ENCODE measurements at places on chromosomes 5 and 9.

DNA sequence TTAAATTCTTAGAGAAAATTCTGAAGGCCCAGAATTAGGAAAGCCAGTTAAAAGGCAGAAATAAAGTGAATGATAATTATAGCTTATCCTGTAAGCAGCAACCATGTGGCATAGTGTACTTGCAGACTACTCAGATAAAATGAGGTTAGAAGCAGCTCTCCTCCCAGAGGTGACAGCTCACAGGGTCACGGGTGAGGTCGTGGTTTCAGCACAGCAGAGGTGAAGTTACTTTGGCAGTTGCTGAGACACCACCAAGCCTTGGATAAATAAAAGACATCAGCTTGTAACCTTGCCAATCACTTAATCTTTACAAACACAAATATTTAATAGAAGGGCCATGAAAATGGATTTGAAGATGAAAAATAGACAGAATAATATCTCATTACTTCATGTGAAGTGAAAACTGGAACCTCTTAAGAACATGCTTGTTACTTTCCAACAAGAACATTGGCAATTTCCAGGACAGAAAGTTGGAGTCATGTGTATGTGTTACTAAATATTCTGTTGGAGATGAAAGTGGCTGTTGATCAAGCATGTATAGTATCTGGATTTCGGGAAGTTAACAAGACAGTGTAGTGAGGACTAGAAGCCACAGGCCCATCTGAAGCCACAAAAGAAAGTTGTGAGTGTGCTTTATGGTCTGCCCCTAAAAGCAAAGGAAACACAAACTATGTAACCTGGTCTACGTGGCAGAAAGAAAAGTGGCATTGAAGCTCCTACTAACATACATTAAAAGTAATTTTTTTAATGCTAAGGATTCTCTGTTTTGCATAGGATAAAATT, 134.4 kb downstream of the ERCC6L2 start:
- DNase-seq, result peak; percentile 13

GRCh38 chr5:404666-405241, 38.2 kb upstream of the EXOC3 start:
- no peak for DNase-seq

GRCh38 chr9:129726322-129727160, 26.3 kb downstream of the PTGES start:
- peak; percentile 28 for DNase-seq

DNA sequence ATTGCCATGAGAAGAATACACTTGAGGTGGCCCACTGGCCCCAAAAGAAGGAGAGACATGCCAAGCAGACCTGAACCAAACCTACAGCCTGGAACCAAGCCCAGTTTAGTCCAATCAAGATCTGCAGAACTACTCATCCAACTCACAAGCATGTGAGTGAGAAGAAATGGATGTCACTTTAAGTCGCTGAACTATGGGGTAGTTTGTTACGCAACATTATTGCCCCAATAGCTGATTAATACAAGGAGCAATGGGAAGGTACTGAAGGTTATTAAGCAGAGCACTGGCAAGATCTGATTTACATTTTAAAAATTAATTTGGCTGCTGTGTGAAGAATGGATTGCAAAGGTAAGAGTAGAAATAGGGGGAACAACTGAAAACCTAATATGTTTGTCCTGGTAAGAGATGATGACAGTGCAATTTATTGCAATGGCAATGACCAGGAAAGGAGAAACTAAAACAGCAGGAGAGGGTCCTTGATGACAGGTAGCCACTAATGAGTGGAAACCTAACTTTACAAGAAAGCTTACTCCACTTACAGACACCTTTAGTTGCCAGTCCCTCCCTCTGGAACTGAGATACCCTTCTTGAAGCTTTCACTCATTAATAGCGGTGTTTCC, 132.9 kb upstream of the GRIA1 start:
- DNase-seq, result no peak

DNA sequence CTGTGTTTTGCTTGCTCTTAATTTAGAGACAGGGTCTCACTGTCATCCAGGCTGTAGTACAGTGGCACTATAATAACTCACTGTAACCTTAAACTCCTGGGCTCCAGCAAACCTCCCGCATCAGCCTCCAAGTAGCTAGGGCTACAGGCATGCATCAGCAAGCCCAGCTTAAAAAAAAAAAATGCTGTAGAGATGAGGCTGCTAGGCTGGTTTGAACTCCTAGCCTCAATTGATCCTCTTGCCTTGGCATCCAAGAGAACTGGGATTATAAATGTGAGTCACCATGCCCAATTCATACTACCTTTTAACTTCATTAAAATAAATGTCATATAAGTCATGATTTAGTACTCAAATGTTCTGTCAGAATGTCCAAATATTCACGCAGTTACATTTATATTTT, 2195.7 kb upstream of the C9orf72 start:
- DNase-seq, result no peak

- DNase-seq, result no peak
Observed at GRCh38 chr5:175718401-175719108, 60.7 kb downstream of the HRH2 start.

- peak; percentile 1 for DNase-seq
Observed at GRCh38 chr5:40784027-40784653, 14.0 kb downstream of the PRKAA1 start.

DNA sequence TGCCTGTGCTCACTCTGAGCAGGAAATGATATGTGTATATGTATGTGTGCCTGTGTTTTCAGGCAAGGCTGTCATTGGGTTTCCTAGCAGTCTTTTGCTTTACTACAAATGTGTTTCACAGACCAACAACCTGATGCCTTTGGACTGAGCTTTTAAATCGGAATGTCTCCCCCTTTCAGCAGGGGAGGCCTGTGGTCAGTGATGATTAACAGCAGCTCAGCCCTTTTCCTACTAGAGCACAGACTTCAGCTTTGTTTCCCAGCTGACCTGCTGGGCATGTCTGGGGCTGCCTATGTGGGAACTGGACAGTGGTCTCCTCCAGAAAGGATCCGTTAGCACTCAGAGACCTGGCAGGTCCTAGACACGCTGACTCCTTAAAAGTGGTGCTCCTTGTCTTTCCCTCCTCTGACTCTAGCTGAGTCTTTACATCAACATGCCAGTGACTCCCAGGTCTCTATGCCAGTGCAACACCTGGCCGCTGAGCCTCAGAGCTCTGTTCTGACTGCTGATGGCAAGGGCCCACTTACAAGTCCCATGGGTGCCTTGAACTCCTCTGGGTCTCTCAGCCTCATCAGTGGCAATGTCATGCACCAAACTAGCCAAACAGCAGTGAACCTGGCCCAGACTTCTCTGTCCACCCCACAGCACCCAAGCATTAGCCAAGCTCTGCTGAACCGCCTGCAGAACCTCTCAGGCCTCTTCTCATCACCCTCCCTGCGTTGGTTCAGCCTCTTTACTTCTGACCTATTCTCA, 7.7 kb downstream of the MACROH2A1 start:
- DNase-seq, result peak; percentile 72

DNA sequence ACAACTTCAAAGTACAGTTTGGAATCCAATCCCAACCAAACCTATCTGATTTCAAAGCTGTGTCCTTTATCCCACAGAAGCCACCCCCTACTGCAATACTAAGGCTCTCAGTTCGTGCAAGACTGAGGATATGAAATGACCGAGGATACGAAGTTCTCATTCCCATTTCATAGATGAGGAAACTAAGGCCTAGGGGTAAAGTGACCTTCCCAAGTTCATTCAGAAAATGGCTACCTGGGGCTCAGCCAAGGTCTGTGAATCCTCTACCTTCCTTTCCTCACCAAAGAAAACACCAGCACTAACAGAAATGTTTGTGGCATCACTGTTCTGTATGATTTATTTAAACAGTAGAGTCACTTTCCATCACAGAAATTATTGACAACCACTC, 5.4 kb downstream of the KIAA1191 start:
- DNase-seq, result no peak

- no peak for DNase-seq
Observed at GRCh38 chr9:93577078-93577974, 942 bp downstream of the PHF2 start.

DNA sequence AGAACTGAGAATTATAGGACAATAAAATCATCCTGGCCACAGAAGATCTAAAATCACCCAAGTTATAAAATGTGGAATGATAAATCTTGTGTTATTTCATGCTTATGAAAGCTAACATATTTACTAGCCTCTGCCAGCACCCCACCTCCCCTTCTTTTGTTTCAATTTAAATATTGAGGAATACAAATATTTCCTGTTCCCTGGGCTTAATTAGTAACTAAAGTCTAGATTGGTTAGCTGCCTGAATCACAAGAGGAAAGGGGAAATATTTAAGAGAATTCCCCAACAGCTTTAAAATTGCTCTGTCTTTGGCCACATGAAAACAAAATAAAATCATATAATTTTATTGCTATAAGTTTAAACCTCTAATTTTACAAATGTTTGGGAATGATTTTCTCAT, 287.0 kb downstream of the PRELID2 start:
- DNase-seq, result no peak

GRCh38 chr9:4674783-4675182, 4.6 kb upstream of the CDC37L1 start:
- DNase-seq, result peak; percentile 10

DNA sequence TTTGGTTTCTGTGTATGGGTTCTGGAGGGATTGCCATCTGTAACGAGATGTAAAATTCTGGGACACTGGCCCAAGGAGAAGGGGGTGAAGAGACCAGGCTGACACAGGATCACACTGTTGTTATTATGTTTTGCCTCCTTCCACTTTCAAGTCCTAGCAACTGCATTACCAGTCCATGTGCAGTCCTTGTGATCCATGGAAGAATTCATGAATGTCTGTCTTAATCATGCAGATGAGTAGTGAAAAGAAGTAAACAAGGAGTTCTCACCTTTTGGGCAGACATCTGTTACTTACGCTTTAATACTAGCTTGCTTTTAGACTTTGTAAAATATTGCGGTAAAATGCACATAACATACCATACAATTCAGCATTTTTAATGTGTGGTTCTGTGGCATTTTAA, 18.3 kb downstream of the MEGF10 start:
- no peak for DNase-seq

- DNase-seq, result no peak
Observed at GRCh38 chr5:137040024-137040423, 459.1 kb downstream of the SPOCK1 start.

GRCh38 chr9:78630966-78631365, 334.0 kb downstream of the PSAT1 start:
- DNase-seq, result no peak

GRCh38 chr5:45521067-45521466, 175.1 kb downstream of the HCN1 start:
- peak; percentile 54 for DNase-seq

GRCh38 chr5:178388386-178389025, 155.9 kb upstream of the PHYKPL start:
- DNase-seq, result no peak

DNA sequence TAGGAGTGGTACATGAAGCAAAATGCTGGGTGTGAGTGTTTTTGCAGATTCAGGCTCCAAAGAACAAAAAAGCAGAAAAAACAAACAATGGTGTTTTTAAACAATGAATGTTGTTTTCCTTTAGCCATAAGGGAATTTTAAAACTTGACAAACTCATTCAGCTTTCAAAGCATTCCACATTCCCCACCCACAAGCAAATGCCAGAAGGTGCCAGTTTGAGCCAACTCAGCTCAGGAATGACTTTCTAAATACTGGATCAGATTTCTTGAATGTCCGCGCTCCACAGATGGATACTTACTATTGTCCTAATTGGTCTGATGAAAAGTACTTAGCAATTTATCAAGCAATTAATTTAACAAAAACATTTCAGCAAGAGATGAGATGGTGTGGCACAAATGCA, 12.9 kb upstream of the MOB3B start:
- peak; percentile 32 for DNase-seq

- peak; percentile 52 for DNase-seq
Observed at GRCh38 chr5:56734091-56734694, 81.2 kb upstream of the MAP3K1 start.

DNA sequence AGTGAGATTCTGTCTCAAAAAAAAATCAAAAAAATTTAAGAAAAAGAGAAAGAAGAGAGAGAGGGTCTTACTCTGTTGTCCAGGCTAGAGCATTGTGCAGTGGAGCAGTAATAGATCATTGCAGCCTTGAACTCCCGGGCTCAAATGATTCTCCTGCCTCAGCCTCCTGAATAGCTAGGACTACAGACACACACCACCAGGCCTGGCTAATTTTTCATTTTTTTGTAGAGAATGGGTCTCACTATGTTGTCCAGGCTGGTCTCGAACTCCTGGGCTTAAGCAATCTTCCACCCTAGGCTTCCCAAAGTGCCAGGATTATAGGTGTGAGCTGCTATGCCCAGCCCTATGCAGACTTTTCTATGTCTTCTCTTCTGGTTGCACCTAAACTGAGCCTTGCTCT, 25.0 kb downstream of the RRAGA start:
- DNase-seq, result no peak

DNA sequence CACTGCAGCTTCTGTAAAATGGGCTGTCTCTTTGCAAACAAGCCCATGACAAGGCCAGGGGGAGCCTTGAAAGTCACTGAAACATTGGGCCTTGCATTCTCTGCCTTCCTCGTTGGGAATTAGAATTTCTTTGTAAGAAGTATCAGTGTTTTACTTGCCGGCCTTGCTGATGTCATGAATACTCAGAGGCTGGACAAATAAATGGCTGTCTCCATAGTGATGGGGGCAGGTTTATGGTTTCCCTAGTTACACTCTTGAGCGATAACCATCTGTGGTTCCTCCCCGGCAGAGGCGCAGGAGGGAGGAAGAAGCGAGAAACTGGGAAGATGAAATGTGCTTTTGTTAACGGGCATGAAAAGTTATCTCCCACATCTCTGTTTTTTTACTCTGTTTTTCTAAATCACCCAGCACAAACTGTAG, 272.7 kb upstream of the PANK3 start:
- DNase-seq, result peak; percentile 84

GRCh38 chr9:107705521-107705920, 216.0 kb upstream of the KLF4 start:
- DNase-seq, result peak; percentile 14

- no peak for DNase-seq
Observed at GRCh38 chr9:135494791-135495559, 5.5 kb upstream of the MRPS2 start.

Measured in kidney glomerular epithelial cell (primary cell).